BE2C (cell line): ENCODE measurements at places on chromosomes 7 and 10.

- no peak for DNase-seq
Measured at GRCh38 chr10:104498347-104499081, 142.6 kb upstream of the SORCS3 start.

GRCh38 chr7:85447004-85447403, 260.1 kb upstream of the SEMA3D start:
- no peak for DNase-seq

DNA sequence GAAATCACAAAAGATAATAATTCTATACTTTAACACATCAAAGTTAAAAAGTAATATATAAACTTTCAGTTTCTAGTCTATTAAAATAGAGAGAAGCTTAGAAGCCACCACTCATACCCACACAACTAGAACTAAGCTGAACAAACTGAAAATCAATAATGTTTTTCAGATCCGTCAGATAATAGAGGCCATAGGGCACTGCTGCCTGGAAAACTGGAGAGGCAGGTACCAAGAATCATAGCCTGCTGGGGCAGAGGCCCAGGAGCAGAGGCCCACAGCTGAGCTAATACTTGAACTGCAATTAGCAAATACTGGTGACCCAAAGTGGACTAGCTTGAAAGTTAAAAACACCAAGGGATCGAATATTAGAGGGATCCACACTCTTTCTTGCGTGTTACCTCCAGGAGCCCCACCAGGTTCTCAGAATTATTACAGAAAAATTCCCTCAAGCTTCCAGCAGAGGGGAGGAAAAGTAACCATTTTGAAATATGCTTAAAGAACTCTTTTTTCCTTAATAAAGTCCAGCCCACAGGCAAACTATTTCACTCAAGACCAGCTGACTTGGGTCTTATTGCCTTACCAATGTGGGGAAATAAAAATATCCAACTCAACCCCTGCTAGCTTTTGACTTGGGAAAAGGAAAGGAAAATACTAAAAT, 774.1 kb upstream of the IGFBP3 start:
- no peak for DNase-seq

DNA sequence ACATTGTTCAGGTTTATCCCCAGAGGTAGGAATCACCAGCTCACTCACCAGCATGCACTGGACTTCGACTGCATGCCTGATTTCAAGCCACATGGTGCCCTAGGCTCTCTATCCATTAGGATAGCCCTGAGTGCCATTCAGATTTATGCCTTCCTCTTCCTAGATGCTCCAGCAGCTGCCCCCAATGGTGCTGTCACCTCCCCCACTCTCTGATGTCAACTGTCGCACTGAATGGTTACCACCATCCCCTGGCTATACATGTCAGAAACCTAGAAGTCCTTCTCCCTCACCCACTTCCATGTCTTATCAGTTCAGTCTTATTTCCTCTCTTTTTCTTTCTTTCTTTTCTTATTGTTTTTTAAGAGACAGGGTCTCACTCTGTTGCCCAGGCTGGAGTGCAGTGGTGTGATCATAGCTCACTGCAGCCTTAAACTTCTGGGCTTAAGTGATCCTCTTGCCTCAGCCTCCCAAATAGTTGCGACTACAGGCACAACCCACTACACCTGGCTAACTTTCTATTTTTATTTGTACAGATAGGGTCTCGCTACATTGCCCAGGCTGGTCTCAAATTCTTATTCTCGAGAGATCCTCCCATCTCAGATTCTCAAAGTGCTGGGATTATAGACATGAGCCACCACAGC, 2.9 kb downstream of the SFXN4 start:
- no peak for DNase-seq

DNA sequence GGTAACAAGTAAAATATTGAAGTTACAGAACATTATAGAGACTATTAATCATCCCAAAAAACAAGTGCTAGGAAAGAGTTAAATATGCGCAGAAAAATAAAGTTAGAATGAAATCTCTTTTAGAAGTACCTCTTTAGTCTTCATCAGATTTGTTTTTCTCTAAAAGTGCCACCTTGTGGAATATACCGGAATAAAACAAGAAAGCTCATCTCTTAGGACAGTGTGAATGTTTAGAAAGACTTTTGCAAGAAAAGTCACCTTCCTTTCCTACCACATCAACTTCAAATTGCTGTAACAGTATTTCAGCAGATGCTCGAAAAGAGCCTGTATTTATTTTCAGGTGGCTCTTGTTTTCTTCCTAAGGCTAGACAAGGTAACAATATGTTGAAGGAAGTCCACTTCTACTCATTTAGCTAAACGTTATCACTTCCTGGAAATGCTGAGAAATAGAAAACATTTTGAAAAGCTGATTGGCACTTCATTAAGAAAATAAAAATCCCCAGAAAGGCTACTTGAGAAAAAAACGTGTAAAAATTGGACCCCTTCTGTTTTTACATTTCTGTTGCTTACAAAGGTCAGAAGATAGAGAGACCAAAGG, 19.8 kb upstream of the FAM133B start:
- no peak for DNase-seq

- no peak for DNase-seq
Measured at GRCh38 chr10:24908793-24909423, 43.5 kb downstream of the PRTFDC1 start.

DNA sequence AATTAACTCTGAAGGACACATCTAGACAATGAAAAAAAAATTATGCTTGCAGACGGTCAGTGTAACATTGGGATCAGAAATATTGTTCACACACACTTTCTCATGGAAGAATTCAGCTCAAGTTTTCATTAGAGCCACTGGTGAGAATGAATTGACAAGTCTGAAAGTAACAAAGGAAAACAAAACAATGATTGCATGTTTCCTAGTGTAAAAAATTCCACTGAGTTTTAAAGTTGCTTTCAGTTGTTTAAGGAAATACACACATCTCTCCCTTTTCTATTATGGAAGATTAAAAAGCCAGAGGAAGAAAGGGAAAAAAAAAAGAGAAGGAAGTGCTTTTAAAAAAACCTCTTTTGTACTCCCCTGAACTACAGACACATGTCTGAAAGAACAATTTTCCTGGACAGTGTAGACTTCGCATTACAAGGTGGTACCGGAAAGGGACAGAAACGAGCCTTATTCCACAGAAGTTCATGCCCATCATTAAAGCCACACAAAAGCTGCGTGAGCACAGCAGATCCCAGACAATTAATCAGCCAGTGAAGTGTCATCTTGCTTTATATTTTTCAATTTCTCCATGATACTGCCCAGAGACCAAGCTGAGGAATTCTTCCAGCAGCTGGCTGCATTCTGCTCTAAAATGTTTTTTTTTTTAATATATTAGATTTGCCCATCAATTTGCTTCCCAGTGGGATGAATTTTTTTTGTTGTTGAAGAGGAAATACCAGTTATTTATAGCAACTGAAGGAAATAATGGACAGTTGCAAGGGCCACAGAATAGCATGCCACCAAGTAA, 294.8 kb downstream of the DOCK4 start:
- DNase-seq = no peak

- DNase-seq = no peak
Measured at GRCh38 chr7:90931986-90932916, 332.0 kb upstream of the FZD1 start.

DNA sequence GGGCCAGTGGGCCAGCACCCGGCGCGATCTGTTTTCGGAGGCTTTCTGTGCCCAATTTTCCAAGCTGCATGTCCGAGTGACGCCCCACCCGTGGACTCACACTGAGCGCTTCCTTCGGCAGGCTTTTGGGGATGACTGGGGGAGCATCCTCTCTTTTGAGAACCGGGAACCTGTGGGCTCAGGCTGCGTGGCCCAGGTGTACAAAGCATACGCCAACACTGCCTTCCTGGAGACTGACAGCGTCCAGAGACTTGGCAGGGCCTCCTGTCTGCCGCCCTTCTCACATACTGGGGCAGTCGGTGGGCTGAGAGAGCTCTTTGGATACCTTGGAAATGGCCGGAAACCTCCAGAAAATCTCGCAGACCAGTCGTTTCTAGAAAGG, 1.0 kb downstream of the ADCK2 start:
- no peak for DNase-seq

DNA sequence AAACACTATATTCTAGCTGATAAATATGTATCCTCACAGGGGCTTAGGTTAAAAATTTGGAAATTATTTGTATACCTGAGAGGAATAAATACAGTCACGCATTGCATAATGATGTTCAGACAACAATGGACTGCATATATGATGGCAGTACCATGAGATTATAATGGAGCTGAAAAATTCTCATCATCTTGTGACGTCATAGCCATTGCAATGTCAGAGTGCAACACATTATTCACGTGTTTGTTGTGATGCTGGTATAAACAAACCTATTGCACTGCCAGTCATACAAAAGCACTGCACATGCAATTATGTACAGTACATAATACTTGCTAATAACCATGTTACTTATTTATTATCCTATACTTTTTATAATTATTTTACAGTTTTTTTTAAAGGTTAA, 31.4 kb downstream of the STEAP1B start:
- DNase-seq = no peak

DNA sequence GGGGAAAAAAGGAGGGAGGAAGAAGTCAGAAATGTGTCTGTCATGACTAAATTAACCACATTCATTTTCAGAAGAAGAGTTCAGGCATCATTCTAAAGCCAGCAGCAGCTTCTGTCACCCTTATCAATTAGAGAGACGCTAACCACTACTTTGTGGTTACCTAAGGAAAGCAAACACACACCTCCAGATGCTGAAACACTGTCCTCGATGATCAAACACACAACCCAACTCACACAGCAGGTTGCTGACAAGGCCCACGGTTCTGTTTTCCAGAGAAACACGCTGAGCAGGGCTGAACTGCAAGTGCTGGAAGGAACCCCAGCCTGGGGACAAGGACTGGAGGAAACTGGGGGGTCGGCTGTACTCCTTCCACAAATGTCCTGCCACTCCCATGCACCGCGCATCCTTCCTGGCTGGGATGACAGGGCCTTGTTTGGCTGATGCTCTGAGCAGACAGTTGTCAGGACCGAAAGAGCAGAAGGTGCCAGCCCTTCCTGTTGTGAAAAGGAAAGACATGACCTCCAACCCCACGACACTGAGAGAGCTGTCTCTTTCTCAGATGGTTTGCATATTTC, 36.6 kb downstream of the PRKCQ start:
- no peak for DNase-seq

DNA sequence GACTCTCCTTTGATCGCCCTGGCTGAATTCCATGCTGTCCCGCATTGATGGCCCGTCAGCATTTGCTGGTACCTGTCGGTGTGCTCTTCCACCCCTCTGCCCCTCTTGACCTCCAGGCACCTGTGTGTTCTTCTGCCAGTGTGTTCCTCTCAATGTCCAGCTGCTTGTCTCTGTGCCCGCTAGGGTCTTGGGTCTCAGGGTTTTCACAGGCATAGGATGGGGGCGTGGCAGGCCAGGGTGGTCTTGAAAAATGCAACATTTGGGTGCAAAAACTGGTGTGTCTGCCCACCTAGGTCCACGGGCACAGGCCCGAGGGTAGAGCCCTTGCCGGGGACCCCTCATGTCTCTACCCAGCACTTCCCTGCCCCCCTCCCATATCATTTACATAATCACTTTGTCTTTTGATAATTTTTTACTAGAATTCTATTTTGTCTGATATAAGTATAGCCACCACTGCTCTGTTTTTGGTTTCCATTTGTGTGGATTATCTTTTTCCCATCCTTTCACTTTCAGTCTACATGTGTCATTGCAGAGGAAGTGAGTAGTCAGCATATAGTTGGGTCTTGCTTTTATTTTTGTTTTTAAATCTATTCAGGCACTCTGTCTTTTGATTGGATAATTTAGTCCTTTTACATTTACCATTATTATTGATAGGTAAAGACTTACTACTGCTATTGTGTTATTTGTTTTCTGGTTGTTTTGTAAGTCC, 46.6 kb upstream of the ADRA2A start:
- no peak for DNase-seq

- DNase-seq = no peak
Measured at GRCh38 chr7:142767451-142767850, 3.3 kb upstream of the PRSS2 start.

- no peak for DNase-seq
Measured at GRCh38 chr10:124508070-124508667, 46.5 kb downstream of the LHPP start.

DNA sequence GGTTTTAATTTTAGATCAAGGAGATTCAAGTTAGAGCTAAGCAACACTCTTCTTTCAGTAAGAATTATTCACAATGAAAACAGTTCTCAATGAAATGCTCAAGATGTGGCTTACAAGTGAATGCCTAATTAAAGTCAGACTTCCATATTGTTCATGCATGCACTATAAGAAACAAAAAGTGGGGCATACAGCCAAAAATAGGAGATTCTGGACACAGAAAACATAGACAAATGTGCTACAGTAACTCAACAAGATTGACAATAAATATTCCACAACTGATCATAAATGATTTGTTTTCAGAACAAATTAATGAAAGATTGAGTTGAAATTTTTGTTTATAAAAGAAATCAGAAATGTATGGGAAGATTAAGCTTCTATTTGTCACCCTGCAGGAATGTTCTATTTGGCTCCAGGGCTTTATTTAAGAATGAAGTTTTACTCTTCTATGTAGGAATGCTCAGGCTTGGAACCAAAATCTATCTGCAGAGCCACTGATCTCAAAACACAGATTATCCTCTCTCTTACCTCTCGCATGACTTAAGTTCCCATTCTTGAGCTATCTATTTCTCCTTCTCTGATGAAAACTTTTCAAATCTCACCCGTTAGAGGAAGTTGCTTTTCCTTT, 89.0 kb upstream of the PIP4K2A start:
- no peak for DNase-seq

DNA sequence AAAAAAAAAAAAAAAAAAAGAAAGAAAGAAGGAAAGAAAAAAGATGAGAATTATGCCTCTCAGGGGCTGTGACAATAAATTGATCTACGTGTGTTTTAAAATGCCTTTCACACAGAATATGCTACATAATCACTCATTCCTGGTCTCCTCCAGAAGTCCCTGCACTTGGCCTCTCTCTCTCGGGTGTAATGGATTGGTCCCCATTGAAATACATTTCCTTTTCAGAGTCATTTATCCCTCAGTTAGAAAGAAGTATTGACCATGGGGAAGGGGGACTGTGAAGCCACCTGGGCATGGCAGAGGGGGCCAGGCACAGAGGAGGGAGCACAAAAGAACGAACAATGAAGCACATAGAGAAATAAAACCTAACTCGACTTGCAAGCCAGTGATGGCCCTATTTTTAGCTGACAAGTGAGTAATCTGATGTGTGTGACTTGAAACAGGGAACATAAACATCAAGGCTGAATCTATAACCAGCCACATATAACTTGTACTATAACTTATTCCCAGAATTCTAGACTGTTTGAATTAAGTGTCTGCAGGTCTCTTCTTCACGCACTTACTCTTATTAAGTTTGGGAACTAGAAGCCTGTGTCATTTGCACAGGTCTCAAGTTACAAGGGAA, 490.8 kb downstream of the KCNMA1 start:
- no peak for DNase-seq
